ENCODE measurements at places on chromosomes 7 and 10.

- DNase-seq, result no peak
Observed at GRCh38 chr7:72391821-72392377, 20.2 kb downstream of the CALN1 start.

DNA sequence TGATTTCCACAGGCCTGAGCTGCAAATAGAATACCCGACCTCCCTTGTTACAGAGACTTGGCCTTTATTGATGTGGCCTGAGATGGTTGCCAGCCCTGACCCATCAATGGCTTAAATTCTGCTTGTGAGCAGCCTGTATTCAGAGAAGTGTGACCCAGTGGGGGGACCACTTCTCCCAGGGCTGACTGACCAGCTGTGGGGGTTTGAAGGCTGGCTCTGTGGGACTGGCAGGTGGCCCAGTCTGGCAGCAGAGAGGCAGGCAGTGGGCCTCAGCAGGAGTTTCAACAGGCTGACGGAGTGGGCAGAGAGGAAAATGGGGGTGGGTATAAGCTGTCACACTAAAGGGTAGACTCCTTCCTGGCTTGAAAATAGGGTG is 12.2 kb upstream of the PPIF start:
- no peak for DNase-seq

DNA sequence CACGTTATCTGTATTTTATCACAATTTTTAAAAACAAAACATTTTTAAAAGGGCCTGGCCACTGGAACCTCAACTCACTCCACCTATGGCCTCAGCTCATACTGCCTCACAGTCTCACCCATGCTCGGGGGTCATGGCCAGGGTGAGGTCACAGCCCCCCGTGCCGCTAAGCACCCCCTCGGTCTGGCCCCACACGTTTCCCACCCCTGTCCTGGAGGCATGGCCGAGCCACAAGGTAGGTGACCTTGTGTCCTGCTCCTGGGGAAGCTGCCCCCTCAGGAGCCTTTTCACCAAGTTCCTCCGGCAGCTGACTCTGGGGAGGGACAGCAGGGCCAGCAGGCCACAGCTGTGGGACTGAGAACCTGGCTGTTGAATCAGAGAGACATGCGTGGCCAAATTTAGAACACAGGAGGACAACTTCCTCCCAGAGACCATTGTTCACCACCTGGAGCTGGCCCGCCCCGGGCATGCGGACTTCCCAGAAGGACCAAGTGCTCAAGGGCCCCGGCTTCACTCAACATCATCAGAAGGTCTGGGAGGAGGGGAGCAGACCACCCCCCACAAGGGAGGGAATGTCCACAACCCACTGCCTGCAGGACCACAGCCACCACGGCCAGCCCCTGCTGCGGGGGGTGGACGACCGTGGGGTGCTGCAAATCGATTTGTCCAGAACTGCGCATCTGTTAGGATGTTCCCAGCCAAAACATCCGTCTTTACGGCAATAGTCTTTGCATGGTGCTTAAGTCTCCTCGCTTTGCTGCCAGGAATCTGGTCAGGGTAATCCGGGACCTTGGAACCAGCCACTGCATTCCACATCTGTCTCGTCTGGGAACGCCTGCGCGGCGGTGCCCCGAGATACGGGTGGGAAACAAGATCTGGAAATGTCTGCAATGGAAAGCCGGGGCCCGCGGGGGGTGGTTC is 48.6 kb upstream of the PDGFA start:
- no peak for DNase-seq

GRCh38 chr7:154530136-154530535 is 472.8 kb downstream of the PAXIP1 start:
- no peak for DNase-seq

DNA sequence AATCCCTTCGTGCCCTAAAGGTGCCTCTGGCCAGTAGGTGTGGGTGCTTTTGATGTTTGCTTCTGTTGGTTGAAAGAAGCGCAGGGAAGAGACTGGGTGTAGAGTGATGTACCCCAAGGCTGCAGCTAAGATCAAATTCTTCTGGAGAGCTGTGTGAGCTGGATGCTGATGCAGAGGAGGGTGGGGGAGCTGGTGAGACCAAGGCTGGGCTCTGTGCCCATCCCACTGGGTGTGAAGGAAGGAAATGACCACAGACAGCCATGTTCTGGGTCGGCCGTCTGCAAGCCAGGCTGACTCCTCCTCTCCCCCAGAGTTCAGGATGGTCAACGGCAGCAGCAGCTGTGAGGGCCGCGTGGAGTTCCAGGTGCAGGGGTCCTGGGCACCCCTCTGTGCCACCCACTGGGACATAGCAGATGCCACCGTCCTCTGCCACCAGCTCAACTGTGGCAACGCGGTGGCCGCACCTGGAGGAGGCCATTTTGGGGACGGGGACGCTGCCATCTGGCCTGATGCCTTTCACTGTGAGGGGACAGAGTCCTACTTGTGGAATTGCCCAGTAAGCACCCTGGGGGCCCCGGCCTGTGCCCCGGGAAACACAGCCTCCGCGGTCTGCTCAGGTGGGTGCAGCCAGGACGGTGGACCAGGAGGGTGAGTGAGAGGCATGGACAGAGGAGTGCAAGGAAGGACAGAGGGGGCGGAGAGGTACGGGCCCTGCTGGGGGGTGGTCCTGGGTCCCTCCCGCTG is 5.1 kb downstream of the SCART1 start:
- no peak for DNase-seq

GRCh38 chr10:57338823-57339558 is 928.7 kb downstream of the IPMK start:
- peak; percentile 48 for DNase-seq

- no peak for DNase-seq
Observed at GRCh38 chr10:49083261-49083660, 32.1 kb downstream of the VSTM4 start.

DNA sequence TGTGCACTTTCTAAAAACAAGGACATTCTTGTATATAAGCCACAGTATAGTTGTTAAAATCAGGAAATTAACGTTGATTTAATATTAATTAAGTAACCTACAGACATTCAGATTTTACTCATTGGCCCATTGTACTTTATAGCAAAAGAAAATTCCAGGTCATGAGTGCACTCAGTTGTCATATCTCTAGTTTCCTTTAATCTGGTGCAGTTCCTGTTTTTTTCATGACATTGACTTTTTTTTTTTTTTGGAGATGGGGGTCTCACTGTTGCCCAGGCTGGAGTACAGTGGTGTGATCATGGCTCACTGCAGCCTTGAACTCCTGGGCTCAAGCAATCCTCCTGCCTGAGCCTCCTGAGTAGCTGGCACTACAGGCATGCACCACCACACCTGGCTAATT is 24.1 kb downstream of the R3HCC1L start:
- no peak for DNase-seq

GRCh38 chr7:74395745-74396311 is 57.9 kb upstream of the GTF2IRD1 start:
- no peak for DNase-seq

DNA sequence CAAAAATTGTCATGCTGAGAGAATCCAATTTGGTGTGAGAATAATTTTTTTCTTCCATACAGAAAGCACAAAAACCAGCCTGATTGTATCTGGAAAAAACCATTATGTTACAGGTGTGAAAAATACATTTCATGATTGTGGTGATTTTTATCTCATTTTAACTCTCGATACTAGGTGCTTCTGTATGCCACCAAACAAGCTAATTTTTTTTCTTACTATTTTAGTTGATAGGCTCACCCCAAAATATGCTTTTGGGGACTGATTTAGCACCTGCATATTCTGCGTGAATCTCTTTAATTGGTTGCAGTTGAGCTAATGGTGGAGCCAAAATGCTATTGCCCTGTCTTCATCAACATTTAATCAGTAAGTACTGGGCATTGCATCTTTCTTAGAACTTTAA is 1.9 kb downstream of the DMTF1 start:
- DNase-seq, result no peak

GRCh38 chr7:10662982-10663884 is 310.4 kb upstream of the PHF14 start:
- DNase-seq, result no peak

- no peak for DNase-seq
Observed at GRCh38 chr7:14766747-14767146, 135.8 kb downstream of the DGKB start.

DNA sequence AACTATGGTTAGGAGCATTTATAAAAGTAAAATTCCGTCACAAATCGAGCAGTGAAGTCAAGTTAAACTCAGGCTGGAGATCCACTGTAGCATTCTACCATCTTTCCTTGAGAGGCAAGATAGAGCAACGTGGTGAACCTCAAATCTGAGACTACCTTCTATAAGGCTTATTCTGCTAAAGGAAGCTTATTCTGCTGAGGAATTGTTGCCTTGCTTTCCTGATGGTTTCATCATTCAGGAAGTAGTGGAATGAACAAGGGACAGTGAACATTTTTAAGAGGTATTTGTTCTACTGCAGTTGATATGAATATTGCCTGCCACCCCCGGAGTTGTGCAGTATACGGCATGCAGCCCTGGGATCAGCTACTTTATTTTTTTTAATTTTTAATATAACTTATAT is 170.8 kb downstream of the VPS50 start:
- no peak for DNase-seq

GRCh38 chr7:147296986-147297385 is 1180.4 kb downstream of the CNTNAP2 start:
- no peak for DNase-seq

GRCh38 chr7:117004899-117005298 is 51.6 kb downstream of the ST7 start:
- DNase-seq, result no peak

GRCh38 chr7:46291050-46291438 is 370.0 kb upstream of the IGFBP3 start:
- DNase-seq, result no peak

GRCh38 chr10:121242741-121243608 is 355.3 kb downstream of the FGFR2 start:
- no peak for DNase-seq

- DNase-seq, result peak; percentile 69
Observed at GRCh38 chr10:133318494-133319127, 9.9 kb downstream of the ZNF511 start.

DNA sequence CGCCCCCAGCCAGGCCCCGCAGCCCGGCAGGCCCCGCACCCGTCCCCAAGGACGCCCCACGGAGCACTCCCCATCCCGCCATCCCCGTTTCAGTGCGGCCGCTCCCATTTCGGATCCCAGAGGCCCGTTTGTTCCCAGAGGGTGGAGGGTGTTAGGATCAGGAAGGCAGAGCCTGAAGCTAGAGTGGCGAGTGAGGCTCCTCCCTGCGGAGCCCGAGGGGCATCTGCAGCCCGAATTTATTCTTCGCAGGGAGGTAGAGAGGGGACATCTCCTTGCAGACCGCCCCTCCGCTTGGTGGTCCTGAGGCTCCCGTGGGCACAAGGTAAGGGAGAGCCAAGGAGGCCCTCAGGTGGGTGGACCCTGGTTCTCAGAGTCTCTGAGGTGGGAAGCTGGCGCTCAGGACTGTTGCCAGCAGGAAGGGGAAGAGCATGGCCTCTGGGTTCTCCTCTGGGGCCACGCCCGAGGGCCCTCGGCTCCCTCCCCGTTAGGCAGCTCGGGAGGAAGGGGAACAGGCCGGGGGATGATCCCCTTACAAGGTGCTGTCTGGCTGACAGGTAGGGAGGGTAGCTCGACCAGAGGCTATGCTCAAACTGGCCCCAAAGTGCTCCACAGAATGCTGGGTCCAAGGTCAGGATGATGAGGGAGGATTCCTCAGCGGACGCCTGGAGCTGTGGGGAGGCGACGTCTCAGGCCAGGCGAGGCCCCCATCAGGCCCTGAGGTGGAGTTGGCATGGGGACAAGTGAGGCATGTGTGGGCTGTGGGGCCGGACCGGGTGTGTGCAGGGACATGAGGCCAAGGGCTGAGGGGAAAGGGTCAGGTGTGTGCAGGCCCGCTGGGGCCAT is 17.4 kb downstream of the POLL start:
- peak; percentile 24 for DNase-seq

- DNase-seq, result no peak
Observed at GRCh38 chr10:76581506-76582256, 1055.9 kb downstream of the KCNMA1 start.

GRCh38 chr10:56823849-56824248 is 462.8 kb upstream of the ZWINT start:
- no peak for DNase-seq

- no peak for DNase-seq
Observed at GRCh38 chr10:113751181-113751732, at the start of gene PLEKHS1. PLEKHS1 (plus strand) TSS chr10:113751682; CDS start chr10:113755278, 3,596 bp downstream.

DNA sequence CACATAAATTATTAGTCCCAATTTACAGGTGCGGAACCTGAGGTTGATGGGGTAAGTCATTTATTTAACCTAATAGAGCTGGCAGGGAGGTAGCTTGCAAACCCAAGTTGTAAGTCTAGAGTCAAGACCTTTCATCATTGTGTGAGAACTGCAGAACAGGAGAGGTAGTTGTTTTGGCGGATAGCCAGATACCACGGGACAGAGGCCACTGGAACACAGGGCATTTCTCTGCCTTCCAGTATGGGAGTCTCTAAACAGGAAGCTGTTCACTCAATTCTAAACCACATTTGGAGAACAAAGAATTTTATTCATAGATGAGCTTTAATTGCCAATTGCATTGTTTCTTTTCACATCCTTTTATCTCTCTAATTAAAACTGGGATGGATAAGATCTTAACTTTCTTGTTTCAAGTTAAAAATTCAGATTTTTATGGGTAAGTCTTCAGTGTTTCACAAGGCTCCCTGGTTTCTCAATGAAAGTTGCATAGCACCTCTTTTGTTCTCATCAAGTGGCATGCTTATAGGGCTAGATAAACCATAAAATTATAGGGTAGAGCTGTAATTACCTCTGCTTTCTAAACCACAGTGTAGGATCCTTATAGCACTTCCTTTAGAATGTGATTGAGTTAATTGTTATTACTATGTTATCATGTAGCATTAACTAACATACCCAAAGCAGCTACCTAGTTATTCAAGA is 489.0 kb downstream of the GATA3 start:
- no peak for DNase-seq

GRCh38 chr7:2864204-2864985 is 20.3 kb upstream of the GNA12 start:
- peak; percentile 38 for DNase-seq

- no peak for DNase-seq
Observed at GRCh38 chr10:128622706-128623105, 496.5 kb upstream of the MKI67 start.

DNA sequence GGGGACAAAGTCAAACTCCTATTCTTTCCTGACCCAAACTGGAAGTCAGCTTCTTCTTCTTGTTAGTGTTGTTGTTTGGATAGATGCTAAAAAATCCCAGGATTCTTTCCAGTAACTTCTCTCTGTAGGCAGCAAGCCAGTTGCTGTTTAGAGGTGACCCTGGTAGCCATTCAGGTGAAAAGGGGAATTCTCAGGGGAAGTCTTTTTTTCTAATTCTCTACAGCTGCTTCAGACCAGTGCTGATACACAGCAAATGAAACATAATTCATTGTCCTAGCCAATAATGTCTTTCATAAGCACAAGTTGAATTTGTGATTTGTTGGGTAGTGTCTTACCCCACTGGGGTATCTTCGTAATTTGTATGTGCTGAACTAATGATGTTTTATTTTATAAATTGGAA is 357.3 kb downstream of the BBS9 start:
- no peak for DNase-seq

- DNase-seq, result no peak
Observed at GRCh38 chr10:101450277-101451080, 96.5 kb downstream of the BTRC start.

- DNase-seq, result no peak
Observed at GRCh38 chr10:31774928-31775650, 153.5 kb downstream of the ARHGAP12 start.
